T-helper 2 cell treated with Interferon-gamma antibody and Interleukin-4, amounts not matched to agents 5 μg/mL and 100 μg/mL, for 36 hours (primary cell): ENCODE measurements at places on chromosomes 4 and X.

DNA sequence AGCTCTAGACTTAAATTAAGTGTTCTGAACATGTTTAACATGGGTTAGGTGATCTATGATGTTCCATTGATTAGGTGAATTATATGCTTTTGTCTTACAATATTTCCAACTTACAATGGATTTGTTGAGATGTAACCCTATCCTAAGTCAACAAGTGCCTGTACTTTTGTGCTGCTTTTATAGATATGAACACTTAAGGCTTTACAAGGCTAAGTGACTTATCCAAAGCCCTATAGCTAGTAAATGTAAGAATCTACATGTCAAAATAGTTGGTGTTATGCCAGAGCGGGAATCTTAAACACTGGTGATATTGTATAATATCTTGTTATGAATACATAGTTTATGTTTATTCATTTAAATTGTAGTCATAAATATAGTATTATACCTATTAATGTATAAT lies 1629.1 kb upstream of the IGFBP7 start:
- DNase-seq, result no peak

GRCh38 chrX:153476666-153477363 lies 6.4 kb upstream of the HAUS7 start:
- DNase-seq, result no peak

DNA sequence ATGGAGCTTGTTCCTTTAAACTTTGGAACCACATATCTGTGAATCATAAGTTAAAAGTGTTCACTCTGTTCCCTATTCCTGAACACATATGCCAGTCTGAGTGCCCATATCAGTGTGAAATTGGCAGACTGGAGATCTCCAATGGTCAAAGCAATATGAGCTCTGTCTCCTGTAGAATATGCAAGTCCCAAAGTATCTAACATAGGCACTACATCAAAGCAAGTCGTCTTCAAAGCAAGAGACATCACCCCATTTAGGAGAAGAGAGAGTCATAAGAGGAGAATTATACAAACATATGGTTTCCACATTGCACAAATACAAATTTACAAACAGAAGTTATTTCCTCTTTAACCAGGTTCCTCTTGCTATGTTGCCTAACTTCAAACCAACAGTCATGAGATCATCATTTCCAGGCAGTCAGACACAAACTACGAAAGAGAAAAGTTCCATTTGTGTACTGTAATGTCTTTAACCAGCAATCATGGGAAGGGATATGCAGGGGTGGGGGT lies 9.9 kb upstream of the GK start:
- DNase-seq, result no peak

GRCh38 chr4:150854600-150854999 lies 160.5 kb downstream of the LRBA start:
- DNase-seq, result no peak

- DNase-seq, result no peak
Observed at GRCh38 chrX:3712870-3713224, 602 bp downstream of the PRKX start.

- no peak for DNase-seq
Observed at GRCh38 chrX:8879750-8880149, 78.6 kb upstream of the FAM9A start.

- no peak for DNase-seq
Observed at GRCh38 chr4:107255114-107255513, 219.0 kb upstream of the DKK2 start.

DNA sequence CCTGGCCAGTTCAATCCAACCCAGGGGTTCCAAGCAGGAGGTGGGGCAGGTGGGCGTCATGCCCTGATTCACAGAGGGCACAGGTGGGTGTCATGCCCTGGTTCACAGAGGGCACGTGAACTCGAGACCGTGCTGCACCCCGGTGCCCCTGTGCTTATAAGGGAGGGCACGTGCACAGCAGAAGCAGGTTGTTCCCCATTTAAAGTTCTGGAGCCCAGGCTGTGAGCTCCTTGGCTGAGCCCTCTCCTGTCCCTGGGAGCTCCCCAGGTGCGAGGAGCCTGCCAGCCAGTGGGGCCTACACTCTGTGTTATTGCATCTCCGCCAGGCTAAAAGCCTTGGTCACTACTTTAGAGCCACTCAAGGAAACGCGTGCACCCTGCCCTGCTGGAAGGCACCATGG lies 3.2 kb upstream of the CPZ start:
- DNase-seq, result no peak

- no peak for DNase-seq
Observed at GRCh38 chr4:140213749-140214148, 59.8 kb upstream of the MAML3 start.

GRCh38 chr4:26741491-26741871 lies 119.2 kb upstream of the STIM2 start:
- no peak for DNase-seq

GRCh38 chrX:149699761-149700160 lies 12.1 kb upstream of the MAGEA11 start:
- no peak for DNase-seq

DNA sequence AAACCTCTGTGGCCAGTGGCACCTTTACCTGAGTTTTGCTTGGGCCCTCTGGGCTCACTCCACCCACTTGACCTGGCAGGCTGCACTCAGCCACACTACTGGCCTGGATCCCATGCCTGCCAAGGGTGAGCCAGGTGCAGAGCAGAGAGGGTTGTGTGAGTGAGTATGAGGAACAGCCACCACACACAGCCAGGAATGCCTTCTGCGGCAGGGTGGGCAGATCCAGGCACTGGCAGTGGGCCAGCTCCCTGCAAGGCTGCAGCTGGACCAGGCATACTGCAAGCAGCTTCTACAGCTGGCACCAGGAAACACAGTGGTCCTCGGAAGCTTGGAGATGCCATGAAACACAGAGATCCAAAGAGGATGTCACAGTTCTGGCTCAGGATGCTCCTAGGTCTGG lies 570.1 kb upstream of the ACTRT1 start:
- DNase-seq, result no peak

DNA sequence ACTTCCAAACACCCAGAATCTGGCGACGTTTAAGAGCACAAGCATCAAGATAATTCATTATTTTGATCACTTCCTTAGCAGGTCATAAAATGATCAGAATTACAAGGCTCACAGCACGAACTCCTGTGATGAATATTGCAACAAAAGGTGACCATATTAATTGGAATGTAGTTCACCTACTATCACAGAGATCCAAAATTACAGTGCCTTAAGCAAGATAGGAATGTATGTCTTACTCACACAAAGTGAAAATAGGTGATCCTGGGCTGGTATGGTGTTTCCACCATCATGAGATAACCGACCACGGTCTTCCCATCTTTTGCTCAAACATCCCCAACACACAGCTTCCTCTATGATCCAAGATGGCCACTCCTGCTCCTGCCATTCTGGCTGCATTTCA lies 131.2 kb downstream of the SCFD2 start:
- no peak for DNase-seq

DNA sequence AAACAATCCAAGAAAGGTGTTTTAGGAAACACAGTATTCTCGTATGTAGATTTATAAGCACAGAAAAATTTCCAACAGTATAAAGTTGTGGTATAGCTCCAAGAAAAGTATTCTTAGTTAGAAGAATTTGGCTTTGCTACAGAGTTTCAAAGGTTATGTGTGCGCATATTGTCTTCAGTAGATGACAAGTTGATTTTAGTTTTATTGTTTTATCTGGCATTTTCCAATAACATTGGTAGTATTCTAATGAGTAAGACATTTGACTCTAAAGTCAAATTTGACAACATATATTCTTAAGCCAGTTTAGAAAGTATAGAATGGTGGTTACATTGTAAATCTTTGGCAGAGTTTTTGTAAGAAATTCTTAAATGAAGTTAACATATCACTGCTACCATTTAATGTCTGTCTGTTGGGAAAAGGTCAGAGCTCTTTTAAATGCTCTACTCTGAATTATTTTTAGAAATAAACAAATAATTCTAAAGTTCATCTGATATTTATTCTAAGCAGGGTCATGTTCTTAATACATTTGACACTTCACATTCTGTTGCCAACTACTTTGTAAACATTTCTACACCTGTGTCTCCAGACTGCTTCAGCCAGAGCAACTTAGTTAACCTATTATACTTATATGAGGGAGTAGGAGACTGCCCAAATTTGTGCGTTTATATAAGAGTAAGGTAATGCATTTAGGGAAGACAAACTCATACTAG lies 30.0 kb downstream of the CLCN3 start:
- no peak for DNase-seq

- DNase-seq, result no peak
Observed at GRCh38 chr4:6338175-6338950, 68.7 kb downstream of the WFS1 start.

DNA sequence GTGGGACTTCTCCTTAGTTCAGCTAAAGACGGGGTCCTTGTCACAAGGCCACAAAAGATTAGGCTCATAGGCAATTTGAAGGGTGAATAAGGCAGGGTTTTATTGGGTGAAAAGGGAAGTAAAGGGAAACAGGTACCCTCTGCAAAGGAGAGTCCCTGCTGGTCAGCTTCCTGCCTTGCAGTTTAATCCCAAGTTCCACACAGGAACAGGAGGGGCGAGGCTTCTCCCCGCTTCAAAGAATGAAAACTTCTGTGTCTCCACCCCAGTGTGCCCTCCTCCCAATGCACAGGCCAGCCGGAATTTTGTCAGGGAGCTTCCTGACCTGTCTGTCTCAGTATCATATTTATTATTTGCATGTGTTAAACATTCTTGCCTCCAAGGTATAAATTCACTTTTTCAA lies 37.1 kb downstream of the ITM2A start:
- no peak for DNase-seq

- DNase-seq, result peak; percentile 20
Observed at GRCh38 chrX:100928660-100929613, at the start of gene XKRX. XKRX (minus strand) TSS chrX:100928917; CDS start chrX:100928304, 613 bp downstream.

- no peak for DNase-seq
Observed at GRCh38 chr4:104901438-104901837, 245.2 kb upstream of the TET2 start.

DNA sequence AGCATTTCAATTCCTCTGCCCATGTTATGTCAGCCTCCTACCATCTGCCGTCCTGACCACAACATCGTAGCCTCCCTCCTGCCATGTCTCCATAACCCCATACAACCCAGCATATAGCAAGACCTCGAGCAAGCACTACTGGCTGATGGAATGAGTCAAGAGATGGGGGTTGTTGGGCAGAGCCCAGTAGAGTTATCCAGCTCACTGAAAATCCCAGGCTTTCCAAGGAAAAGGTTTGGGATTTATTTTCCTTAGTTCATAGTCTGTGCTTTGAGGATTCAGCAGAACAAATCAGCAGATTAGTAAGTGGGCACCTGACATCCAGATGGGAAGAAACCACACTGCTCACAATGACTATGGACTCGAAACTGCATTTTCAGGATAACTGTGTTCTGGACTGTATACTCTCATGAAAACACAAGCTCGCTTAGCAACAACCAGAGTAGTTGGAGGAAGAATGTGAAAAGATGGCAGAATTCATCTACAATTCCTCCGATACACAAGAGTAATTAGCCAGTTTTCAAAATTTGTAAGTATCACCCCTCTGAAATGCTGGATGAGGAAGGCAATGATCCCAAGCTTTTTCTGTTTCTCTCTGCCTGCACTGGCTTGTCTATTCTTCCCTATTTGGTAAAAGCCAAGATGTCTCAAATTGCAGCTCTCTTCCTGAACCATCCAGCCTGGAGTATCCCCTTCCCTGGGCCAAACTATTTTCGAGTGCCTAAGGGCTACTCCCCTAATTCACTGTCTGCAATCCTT lies 186.2 kb upstream of the TBL1X start:
- DNase-seq, result no peak

DNA sequence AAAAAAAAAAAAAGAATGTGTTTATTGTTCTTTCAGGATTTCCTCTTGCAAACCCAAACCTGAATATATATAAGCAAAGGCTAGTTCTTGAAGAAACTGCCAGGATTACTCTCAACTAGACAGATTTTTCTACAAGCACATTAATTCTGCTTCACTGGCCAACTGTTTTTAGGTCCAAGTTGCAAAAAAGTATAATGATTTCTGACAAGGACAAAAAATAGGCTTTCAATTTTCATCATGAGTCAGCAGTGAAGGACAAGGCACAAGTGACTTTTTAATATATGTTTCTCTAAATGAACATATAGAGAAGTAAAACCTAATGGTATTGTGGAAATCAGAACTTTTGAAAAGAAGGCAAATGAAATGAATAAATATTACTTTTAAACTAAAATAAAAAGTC lies 73.7 kb downstream of the ELOVL6 start:
- DNase-seq, result no peak

DNA sequence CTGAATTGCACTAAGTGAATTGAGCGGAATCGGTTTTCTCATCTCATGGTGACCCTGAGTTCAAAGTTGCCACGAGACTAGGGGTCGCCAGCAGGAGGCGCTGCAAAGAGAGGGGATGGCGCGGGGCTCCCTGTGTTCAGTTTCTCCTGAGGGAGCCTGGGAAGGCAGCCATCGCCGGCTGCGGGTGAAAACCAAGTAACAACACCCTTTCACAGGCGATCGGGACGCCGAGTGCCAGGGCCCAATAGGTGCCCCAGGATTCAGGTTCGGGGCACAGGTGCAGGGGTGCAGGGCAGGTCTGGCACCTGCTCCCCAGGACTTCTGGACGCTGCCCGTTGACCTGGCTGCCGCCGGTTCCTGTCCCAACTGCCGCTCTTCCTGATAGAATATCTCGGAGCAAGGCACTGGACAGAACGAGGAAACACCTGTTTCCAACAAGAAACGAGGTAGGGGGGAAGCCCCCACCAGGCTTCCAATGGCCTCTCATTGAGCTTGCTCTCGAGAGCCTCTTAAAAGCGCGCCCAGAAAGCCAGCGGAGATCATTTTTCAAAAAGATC lies 1.1 kb upstream of the FGF16 start:
- no peak for DNase-seq

DNA sequence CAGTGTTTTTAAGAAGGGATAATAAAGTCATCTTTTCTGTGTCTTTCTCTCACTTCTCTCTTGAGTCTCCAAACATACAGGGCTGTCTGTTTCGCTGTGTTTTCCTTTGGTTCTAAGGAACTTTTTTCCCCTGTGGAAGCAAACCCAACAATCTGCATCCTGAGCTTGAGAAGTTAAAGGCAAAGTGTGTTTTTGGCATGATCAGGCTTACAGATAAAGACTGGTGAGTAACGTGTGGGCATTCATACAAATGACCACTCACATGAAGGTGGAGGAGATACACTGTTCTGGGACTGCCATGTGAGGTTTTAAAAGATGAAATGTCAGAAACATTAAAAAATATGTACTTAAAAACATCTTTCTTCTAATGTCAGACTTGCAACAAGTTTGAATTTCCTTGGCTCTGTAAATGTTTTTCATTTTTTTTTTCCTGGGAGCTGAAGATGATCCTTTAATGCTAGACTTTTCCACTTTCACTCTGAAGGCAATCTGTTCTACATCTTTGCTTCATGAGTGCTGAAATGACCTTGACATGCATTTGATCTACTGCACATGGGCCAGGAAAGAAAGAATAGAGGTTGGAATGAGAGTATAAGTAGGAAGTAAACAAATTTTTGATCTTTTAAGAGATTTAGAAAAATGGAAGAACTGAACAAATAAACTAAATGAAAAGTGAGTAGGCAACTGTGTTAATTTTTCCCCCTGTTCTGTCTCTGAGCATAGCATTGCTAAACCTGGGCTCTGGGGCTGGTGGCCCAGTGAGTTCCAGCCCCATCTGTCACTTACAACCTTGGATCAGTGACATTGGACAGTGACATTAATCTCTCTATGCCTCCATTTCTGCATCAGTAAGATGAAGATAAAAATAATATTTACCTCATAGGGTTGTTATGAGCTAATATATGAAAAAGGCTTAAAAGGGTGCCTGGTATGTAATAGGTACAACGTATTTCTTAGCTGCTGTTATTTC lies 151.1 kb upstream of the TBC1D9 start:
- DNase-seq, result no peak
